ENCODE measurements at places on chromosomes 4 and X.
A peak's percentile ranks its signal among the peaks of the same experiment; 100 is the strongest.

GRCh38 chr4:156945532-156945931, 26.1 kb downstream of the PDGFC start:
- no peak for DNase-seq

GRCh38 chr4:78057600-78058550, 752 bp downstream of the FRAS1 start:
- peak; percentile 68 for DNase-seq

DNA sequence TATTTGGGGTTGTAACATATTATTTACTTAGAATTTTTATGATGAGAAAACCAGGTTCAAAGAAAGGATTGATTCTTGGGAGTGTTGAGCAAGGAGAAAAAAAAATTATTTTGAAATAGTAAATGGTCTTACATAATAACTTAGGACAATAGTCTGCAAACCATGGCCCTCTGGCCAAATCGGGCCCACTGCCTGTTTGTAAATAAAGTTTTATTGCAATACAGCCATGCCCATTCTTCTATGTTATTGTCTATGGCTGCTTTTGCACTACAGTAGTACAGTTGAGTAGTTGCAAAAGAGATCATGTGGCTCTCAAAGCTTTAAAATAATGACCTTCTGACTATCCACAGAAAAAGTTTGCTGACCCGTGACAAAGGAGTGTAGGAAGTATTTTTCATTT, 63.2 kb upstream of the MCUB start:
- DNase-seq = no peak

- no peak for DNase-seq
Observed at GRCh38 chr4:140076307-140076706, 77.7 kb downstream of the MAML3 start.

DNA sequence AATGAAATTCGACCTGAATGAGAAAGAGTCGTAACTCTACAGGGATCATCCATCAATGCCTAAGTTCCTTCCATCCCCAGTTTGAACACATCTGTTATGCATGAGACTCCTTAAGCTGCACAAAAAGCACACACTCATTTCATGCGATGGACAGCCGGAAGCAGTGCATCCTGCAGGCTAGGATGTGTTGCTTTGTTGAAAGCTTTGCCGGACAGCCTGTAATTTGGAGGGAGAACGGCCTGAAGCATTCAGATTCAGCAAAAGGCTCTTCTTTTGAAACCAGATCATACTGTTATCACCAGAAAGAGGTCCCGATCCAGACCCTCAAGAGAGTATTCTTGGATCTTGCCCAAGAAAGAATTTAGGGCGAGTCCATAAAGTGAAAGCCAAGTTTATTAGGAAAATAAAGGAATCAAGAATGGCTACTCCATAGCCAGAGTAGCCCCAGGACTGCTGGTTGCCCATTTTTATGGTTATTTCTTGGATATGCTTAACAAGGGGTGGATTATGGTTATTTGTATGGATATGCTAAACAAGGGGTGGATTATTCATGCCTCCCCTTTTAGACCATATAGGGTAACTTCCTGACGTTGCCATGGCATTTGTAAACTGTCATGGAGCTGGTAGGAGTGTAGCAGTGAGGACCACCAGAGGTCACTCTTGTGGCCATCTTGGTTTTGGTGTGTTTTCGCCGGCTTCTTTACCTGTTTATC, 48.1 kb upstream of the DHRSX start:
- DNase-seq = no peak

- peak; percentile 59 for DNase-seq
Observed at GRCh38 chr4:144754562-144755410, 108.8 kb downstream of the HHIP start.

DNA sequence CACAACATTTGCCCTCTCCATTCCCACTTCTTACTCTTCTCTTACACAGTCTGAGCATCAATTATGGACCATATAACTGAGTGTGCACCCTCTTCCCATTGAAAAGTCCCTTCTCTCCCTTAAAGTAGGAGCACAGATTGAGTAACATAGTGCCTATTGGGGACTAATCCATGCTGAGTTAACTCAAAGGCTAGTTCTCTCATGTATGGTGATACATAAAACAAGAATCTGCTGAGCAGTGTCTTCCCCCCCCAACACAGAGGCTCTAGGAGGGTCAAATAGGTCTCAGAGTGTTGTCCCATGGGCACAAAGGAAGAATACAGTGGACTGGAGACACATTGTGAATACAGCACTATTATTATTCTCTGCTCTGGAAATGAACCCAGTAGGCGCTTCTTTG, 274.6 kb upstream of the BOD1L1 start:
- no peak for DNase-seq

GRCh38 chr4:184151988-184152485, 65.6 kb downstream of the ENPP6 start:
- no peak for DNase-seq

- no peak for DNase-seq
Observed at GRCh38 chr4:105236916-105237311, 90.2 kb downstream of the TET2 start.

DNA sequence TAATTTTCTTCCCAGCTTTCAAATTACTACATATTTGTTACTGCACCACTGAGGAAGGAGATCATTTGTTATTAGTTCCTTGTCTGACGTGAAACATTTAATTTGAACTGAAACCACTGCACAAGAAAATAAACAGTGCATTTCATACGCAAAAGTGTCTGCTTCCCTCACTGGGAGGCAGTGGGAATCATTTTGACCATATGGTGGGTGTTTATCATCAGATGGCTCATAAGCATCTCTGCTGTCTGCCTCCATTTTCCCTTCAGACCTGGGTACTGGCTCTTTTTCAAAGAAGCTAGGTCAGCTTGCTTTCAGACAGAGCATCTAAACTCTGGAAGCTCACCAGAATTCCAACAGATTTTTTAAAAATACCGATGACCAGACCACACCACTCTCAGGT, 135.2 kb downstream of the PCDH19 start:
- no peak for DNase-seq

DNA sequence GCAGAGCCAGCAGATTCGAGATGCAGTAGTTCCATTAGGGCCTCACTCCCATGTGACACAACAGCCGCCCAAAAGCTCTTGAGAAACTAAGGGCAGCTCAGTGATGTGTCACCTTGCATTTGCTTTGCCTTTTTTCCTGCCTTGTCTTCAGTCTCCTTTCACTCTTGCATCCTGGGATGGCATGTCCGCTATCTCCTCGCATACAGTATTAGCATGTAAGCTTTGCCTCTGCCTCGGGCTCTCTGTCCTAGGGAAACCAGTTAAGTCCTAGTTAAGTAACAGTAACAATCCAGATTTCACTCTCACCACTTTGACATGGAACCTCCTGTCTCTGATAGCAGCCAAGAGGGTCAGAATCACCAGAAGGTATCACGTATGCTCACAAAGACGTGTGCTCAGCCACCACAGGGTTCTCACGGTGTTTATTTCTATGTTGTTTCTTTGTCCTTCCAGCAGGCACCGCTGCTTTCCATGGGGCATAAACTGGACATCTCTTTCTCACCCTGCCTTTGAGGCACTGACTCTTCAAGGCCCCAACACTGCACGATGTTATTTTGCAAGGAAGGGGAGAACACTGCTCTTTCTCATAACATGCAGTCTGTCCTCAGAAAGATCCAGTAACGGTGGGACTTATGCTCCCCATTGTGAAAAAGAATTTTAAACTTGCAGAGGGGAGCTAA, 26.7 kb upstream of the SORBS2 start:
- no peak for DNase-seq

DNA sequence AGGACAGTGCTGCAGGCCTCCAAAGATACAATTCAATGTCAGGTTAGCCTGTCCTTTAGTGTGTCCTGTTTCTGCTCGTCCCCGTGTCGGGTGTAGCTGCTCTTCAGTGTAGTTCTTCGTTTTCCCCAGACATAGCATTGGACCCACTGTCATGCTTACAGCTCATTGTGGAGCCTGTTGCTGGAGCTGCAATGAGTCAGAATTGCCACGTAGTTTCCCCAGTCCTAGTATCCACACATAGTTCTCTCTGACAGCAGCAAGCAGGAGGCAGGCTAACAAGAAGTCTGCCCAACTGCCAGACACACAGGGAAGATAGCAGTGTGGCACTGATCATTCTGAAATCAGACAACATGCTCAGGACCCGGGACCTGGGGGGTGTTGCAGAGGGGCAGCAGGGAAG, 49.2 kb downstream of the MOSPD2 start:
- no peak for DNase-seq
